Activated CD4-positive, alpha-beta T cell treated with anti-CD3 and anti-CD28 coated beads, Interleukin-2, amount 50 U/mL, for 1 hour (primary cell): ENCODE measurements at places on chromosomes 4 and X.

GRCh38 chrX:132532913-132533312 lies 44.1 kb upstream of the MBNL3 start:
- no peak for DNase-seq

DNA sequence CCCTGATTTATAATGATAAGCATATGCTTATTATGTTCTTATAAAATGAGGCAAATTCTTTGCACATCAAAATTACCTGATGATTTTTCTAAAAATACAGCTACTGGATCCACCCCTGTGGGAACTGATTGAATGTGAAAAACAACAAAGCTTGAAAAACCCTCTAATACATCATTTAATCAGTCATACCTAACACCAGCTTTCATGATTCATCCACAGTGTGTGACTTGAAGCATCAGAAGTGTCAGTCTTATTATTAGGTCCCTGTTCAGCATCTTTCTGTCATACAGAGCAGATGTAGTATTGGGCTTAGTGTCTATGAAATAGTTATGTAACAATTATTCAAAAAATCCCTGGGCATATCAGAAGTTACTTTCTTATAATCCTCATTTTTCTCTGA lies 671.3 kb upstream of the GALNT7 start:
- no peak for DNase-seq

- no peak for DNase-seq
Observed at GRCh38 chr4:16113741-16114140, 29.9 kb upstream of the PROM1 start.

DNA sequence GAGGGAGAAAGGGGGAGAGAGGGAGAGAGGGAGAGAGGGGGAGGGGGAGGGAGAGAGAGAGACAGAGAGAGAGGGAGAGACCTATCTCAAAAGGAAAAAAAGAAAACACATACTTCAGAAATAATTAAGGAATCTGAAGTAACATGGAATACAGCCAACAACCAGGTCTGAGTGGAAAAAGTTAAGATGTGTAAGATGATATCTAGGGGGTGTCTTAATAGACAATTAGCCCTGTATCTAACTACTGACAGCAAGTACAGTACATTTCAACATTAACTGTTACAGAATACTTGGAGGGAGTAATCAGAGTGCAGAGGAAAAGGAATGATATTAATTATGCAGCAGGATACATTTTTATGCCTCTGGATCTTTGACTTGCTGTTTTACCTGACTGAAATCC lies 22.4 kb downstream of the NUP54 start:
- no peak for DNase-seq

DNA sequence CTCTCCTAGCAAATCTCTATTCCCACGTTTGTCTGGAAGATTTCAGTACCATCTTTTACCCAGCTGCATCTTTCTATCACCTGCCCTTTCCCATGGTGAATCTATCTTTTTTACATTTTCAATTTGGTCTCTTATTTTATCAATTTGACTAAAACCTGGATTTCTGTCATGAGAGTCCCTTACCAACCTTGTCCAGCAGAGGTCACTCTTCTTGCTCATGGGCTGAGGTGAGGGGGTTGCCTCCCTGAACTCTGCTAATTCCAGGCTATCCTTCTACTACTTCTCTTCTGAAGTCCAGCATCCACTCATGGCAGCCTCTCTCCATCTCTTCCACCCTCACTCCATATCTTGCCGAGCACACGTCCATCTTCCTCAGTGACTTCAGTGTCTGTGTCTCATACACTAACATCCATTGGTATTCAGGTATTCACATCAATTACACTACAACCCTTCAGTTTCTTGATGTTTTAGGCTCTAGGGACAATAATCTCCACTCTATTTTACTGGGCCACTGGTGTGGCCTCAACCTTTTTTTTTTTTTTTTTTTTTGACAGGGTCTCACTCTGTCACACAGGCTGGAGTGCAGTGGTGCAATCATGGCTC lies 17.8 kb upstream of the ZNF827 start:
- no peak for DNase-seq

GRCh38 chrX:72693477-72693876 lies 20.6 kb downstream of the PHKA1 start:
- no peak for DNase-seq

DNA sequence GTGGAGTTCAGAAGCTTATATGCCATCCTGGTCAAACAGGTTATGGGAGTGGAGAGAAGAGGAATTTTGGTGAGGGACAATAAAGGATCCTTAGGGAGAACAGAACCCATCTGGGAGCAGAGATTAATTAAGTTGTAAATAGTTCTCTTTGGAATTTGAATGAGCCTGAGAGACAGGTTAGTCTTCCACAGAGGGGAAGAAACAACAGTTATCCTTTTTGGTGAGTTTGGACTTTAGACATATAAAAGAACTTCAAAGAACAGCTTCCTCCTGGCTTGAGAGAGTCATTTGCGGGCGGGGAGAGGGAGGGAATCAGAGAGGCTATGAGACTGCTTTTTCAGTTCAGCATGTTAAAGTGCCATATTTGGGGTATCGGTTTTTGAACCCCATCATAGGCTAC lies 793.3 kb upstream of the MAGEB2 start:
- DNase-seq, result no peak

GRCh38 chr4:107468812-107469211 lies 251.2 kb downstream of the PAPSS1 start:
- no peak for DNase-seq

- DNase-seq, result no peak
Observed at GRCh38 chrX:49910344-49910743, 12.1 kb upstream of the CLCN5 start.

GRCh38 chrX:45667666-45668065 lies 467.0 kb upstream of the DIPK2B start:
- DNase-seq, result no peak

- no peak for DNase-seq
Observed at GRCh38 chrX:153446950-153447580, 1.2 kb upstream of the TREX2 start.

DNA sequence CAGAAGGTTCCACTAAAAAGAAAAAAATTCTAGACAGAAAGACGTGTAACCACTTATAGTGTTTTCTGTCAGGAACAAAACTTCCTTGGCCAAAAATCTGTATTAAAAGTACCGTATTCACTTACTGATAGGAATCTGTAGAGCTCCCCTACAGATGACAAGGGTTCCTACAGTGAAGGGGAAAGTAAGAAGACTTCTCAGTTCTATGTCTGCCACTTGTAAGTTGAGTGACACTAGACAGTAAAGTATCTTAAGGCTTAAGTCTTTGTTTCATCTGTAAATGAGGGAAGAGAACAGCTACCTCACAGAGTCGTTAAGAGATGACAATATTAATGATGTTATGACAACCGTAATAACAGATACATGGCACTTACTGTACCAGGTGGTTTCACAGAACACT lies 3.3 kb downstream of the COQ2 start:
- no peak for DNase-seq

- DNase-seq, result no peak
Observed at GRCh38 chr4:11286533-11286932, 142.2 kb downstream of the HS3ST1 start.
